ENCODE measurements at places on chromosomes 12 and 14.

GRCh38 chr12:44003721-44004120 lies 167.8 kb downstream of the TMEM117 start:
- DNase-seq = no peak

GRCh38 chr12:130421896-130422295 lies 84.2 kb downstream of the PIWIL1 start:
- DNase-seq = no peak

DNA sequence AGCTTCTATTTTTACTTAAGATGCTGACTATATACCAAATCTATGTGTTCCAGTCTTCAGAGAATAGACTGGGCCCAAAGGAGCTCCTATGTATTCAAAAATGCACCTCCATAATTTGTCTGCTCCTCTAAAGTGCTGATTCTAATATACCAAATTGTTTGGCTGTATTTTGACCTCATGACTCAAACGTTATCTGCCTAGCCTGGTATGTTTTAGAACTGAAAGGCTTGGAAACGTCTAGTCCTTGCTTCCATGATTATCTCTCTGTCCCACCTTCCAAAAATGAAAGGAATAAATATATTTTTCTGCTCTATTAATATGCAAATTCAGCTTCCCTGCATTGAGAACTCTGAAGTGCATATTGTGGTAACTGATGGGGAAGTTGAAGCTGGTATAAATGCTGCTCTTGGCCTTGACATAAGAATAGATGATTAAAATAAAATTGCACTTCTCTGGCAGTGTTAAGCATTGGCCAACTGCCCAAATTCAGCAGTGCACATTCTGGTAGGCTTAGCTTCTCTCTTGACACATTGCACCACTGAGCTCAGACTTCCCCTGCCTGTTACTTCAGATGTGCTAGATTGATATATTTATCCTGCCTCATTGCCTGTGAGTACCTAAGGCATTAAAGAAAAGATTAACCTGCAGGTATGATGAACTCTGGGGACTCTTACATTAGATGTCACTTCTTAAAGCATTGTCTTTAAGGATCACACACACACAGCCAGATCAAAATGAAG lies 882.3 kb downstream of the RPS29 start:
- no peak for DNase-seq

DNA sequence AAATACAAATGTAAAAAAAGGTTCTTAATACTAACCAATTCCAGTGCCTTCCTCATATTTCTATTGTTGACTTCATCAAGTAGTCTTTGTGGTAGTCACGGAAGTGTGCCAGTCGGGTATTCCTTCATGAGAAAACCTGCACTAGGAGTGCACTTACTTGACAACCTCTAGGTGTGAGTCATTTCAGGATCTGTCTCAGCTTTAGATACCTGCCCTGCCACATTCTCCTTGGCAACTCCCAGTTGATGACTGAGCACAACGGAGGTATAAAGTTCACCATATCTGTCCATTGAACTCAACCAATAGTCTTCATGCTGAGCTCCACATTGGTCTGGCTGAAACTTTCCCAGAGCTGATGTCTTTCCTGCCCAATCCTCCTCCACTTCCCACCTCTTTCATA lies 215.7 kb downstream of the SYT10 start:
- DNase-seq = no peak

GRCh38 chr12:105428793-105429395 lies 98.4 kb downstream of the C12orf75 start:
- no peak for DNase-seq

DNA sequence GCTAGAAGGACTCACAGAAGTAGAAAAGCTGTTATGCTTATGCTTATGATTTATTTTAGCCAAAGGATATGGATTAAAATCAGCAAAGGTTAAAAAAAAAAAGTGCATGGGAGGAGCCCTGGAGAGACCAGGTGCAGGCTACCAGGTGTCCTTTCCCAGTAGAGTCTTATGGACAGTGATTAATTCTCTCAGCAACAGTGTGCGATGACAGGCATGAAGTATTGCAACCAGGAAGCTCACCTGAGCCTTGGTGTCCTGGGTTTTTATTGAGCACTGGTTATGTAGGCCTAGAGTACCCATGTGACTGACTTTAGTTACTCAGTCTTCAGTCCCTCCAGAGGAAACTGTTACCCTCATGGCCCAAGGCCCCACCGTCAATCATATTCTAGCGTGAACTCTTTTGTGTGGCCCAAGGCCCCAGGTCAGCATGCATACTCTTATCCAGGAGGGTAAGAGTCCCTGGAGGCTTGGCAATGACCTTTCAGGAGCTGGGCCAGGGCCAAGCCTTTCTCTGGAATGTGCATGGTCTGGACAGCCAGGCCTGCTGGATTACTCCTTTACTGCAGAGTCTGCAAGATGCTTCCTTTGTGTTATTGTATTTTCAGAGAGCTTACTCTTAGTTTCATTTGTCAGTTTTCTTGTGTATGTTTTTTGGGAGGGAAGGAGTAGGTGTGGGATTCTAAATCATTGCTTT lies 69.6 kb upstream of the RD3L start:
- DNase-seq = no peak

DNA sequence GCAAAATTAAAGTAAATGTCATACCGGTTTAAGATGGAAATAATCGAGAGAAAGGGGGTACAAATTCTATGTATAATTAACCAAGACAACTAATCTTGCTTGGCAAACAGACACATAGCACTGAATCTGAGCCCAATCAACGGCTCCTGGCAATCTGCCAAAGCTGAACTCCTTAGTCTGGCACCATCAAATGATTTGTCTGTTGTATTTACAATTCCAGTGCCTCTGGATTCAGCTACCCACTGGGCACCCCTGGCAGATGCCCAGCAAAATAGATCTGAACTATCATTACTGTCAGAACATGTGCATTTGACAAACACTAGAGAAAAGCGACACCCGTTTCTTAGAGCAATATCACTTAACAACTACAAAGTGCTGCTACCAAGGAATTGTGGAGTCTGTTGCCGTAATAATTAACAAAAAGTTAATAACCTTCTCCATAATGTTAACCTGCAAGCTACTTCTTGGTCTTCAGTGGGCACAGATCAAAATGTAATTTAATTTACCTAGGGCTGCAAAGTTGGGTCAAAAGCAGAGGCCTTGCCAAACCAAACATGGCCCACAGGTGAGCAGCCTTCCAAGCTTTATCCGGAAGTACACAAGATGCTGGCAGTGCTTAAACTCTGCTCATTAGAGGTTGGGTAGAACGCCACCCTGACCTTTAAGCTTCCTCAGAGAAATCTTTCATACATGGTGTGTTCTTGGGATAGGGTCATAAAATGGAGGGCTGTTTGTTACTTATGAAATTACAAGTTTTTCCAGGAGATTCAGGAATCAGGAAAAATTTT lies 7.6 kb downstream of the EGLN3 start:
- DNase-seq = no peak

GRCh38 chr14:45028107-45028626 lies 55.7 kb upstream of the PRPF39 start:
- no peak for DNase-seq

DNA sequence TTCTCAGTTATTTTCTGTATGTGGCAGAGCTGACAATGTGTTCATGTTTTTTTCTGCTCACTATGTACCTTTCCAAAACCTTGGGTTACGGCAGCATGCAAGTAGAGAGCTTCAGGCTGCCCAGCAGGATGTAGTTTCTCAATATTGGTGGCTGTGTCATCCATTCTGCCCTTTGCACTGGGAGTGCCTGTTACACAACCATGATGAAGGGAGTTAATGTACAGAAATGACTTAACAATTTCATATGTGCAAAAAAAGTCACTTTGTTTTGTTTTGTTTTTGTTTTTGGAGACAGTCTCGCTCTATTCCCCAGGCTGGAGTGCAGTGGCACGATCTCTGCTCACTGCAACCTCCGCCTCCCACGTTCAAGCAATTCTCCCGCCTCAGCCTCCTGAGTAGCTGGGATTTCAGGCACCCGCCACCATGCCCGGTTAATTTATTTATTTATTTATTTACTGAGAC lies 6.1 kb upstream of the CNIH1 start:
- no peak for DNase-seq

GRCh38 chr14:105161309-105161708 lies 7.3 kb downstream of the JAG2 start:
- no peak for DNase-seq

- no peak for DNase-seq
Observed at GRCh38 chr12:99771659-99772058, 124.1 kb downstream of the GARIN6 start.

GRCh38 chr12:131357185-131357747 lies 353.6 kb upstream of the SFSWAP start:
- no peak for DNase-seq

- DNase-seq = no peak
Observed at GRCh38 chr12:107405436-107405835, 280.2 kb upstream of the PWP1 start.

GRCh38 chr12:56839915-56840325 lies 76.8 kb downstream of the HSD17B6 start:
- no peak for DNase-seq

GRCh38 chr14:84340938-84341337 lies 1189.0 kb upstream of the FLRT2 start:
- no peak for DNase-seq

DNA sequence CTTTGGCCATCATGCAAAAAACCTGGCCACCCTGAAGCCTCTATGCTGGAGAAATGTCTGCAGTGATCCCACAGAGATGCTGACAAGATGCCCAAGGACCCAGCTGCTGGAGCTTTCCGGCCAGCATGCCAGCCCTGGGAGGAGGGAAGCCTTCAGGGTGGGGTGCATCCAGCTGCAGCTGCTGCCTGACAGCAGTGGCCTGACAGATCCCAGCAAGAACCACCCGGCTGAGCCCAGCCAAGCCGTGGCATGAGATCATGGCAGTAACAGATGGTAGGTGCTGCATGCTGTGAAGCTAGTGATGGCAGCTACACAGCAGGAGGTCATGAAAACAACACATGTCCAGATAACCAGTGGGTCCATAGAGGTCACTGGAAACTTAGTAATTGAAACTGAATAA lies 13.8 kb downstream of the CLBA1 start:
- DNase-seq = no peak

GRCh38 chr14:102126807-102127455 lies 12.8 kb upstream of the WDR20 start:
- no peak for DNase-seq

- DNase-seq = no peak
Observed at GRCh38 chr14:67973436-67973835, 153.9 kb downstream of the RAD51B start.

DNA sequence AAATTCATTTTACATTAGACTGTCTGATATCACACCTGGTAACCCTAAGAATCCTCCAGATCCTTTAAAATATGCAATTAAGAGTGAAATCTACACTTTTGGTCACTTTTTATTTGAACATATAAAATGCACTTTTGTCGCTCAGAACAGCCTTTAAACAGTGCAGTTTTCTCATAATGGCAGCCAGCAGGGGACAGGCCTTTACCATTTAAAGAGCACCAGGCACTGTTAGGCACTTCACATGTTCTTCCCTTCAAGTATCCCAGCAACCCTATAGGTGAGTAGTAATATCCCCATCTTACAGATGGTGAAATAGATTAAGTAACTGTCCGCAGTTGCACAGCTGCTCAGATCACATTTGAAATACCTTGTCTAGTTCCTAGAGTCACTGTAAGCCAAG lies 11.3 kb upstream of the SAMD4A start:
- DNase-seq = no peak

DNA sequence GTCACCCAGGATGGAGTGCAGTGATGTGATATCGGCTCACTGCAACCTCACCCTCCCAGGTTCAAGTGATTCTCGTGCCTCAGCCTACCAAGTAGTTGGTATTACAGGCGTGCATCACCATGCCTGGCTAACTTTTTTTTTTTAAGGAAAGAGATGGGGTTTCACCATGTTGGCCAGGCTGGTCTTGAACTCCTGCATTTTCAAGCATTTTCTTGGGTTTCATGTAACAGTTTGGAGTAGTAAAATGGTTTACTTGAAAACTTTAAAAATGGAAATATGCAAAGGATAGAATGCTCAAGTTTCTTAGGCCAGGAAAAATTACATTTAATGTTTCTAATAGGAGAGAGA lies 63.3 kb downstream of the FOXN3 start:
- DNase-seq = no peak

GRCh38 chr12:100672075-100672592 lies 98.7 kb downstream of the GAS2L3 start:
- no peak for DNase-seq

GRCh38 chr12:113949321-113950305 lies 16.5 kb downstream of the RBM19 start:
- DNase-seq = no peak

GRCh38 chr12:111494676-111495075 lies 89.0 kb downstream of the SH2B3 start:
- DNase-seq = no peak
